ENCODE measurements at places on chromosomes 7 and 10. TPM values are rescaled to one million over a fixed set of nuclear protein-coding genes. Genes with fewer than 3 reads are reported as not detected.

- no peak for DNase-seq
These were observed 46.6 kb upstream of the MKX start for GRCh38 chr10:27792216-27792615.

GRCh38 chr10:24009115-24009514 lies 199.8 kb upstream of the KIAA1217 start:
- DNase-seq, result no peak

DNA sequence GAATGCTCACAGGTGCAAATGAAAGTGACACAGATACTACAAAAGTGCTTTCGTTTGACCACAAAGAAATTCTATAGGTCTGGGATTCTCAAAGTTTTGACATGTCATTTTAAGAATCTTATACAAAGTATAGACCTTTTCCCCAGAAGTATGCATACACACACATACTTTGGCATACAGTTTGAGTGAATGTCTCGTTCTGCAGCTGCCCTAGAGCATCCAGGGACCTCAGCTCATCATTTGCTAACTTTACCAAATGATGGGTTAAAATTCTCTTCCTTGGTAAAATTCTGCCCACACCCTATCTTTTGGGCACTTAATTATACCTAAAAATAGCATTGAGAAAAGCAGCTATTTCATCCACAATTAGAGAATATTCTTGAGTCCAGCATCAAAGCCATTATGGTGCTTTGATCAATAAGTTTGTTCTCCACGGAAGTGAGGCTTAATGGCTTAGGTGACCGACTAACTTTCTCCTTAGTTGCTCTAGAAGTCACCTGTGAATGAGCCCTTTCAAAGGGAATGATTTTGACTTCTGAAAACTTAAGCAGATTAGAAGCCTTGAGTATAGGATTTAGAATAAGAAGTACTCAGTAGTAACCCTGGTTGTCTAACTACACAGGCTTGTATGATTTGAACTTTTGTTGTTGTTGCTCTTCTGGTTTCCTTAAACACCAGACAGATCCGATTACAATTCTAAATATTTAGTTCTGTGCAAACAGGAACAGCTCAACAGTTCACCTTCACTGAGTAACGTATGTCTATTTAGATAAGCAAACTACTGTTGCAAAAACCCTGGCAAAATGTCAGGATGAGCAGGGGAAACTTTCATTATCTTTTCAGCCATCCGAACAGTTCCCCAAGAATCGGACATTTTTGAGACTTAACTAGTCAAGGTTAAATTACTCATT lies 70.6 kb downstream of the CNNM2 start:
- DNase-seq, result no peak

- DNase-seq, result no peak
These were observed 876 bp downstream of the GNAI1 start for GRCh38 chr7:80135309-80136104.

DNA sequence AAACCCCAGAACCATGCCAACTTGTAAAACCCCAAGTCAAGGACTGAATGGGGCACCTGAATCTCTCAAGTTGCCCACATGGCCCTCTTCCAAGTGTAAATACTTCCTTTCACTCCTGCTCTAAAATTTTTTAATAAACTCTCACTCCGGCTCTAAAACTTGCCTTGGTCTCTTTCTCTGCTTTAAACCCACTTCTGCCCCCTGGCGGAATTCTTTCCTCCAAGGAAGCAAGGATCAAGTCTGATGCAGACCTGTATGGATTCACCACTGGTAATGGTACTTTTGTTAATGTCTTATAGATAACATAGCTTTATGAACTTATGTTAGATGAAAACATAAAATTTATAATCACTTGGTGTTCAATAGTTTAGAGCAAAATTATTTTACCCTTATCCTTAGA lies 33.8 kb downstream of the SLC16A9 start:
- no peak for DNase-seq

DNA sequence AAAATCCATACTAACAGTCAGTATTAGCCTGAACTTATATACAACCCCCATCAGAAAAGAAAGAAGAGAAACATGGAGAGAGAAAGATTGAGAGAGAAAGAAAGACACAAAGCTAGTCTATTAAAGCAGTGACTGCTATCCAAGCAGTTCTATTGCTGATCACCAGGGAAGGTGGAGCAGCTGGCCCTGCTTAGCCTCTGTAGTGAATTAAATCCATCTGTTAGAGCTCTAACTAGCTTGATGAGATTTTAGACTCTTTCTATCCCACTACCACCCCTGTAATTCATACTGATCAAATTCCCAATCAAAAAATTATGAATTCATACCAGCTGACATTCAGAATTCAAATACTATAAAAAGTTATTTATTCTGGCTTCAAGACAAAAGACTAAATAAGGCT lies 486.0 kb upstream of the LRRN3 start:
- DNase-seq, result no peak

CDC123 gene
- 109 TPM for polyA plus RNA-seq

CACUL1 gene
- 36.4 TPM for polyA plus RNA-seq

VIPR2 gene
- polyA plus RNA-seq, result 0.44 TPM

Data from right lung (tissue), 10 donors.